ENCODE measurements at places on chromosomes 6 and 20.

- H3K27ac ChIP-seq: no peak overlapping the region
- no peak for DNase-seq
- no peaks in the 10 kb centered on the region for H3K4me1 ChIP-seq
- peaks cover 47% of the 10 kb centered on the region for H3K36me3 ChIP-seq
Measured at GRCh38 chr20:47252879-47253307, 103.6 kb downstream of the ZMYND8 start.

DNA sequence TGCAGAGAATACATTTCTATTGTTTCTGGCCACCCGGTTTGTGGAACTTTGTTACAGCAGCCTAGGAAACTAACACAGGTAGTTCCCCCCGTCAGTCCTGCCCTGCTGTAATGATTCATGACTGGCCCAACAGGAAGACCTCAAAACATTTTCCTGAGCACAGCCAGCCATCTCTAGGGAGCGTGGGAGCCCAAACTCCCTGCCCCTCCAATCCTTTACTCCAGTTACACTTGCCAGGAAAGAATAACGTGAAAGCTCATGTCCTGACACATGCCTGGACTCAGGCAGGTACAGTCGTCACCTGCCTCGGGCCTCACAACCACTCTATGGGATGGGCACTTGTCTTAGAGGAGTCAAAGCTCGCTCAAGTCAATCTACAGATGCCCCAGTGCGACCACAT, 8.4 kb downstream of the TXNDC5 start:
- no peaks in the 10 kb centered on the region for H3K27me3 ChIP-seq
- no peak overlapping the region for H3K4me3 ChIP-seq
- peaks cover 3% of the 10 kb centered on the region for H3K4me1 ChIP-seq
- no peak for DNase-seq
- H3K27ac ChIP-seq: no peak overlapping the region

- no peak for DNase-seq
- no peak overlapping the region for H3K27ac ChIP-seq
- H3K4me3 ChIP-seq: no peak overlapping the region
- no peaks in the 10 kb centered on the region for H3K36me3 ChIP-seq
Measured at GRCh38 chr6:7324520-7324919, 11.5 kb upstream of the SSR1 start.

GRCh38 chr20:46931699-46932098, 37.1 kb downstream of the EYA2 start:
- no peaks in the 10 kb centered on the region for H3K36me3 ChIP-seq
- peaks cover 45% of the 10 kb centered on the region for H3K27me3 ChIP-seq
- H3K4me1 ChIP-seq: no peaks in the 10 kb centered on the region
- no peak overlapping the region for H3K27ac ChIP-seq
- no peak for DNase-seq

Measured in activated naive CD4-positive, alpha-beta T cell treated with anti-CD3 and anti-CD28 coated beads, Interleukin-2, amount 10 ng/mL, durations not matched to agents 7 days and 5 days (primary cell).